ENCODE measurements at places on chromosomes 12 and 14. TPM values are rescaled to one million over a fixed set of nuclear protein-coding genes. Genes with fewer than 3 reads are reported as not detected.

OVCH1 gene
- total RNA-seq = not detected

DNA sequence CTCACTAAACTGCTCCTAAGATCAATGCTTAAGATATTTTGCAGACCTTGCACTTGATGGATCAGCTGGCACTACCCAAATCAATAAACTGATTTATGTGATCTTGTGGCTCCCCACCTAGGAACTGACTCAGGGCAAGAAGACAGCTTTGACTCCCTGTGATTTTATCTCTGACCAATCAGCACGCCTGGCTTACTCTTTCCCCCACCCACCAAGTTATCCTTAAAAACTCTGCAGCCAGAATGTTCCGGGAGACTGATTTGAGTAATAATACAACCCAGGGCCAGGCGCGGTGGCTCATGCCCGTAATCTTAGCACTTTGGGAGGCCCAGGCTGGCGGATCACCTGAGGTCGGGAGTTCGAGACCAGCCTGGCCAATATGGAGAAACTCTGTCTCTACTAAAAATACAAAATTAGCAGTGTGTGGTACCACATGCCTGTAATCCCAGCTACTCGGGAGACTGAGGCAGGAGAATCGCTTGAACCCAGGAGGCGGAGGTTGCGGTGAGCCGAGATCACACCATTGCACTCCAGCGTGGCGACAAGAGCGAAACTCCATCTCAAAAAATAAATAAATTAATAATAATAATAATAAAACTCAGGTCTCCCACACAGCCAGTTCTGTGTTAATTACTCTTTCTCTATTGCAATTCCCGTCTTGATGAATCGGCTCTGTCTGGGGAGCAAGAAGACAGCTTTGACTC, 12.0 kb downstream of the MORN3 start:
- H3K4me3 ChIP-seq = no peak overlapping the region
- H3K27me3 ChIP-seq = no peaks in the 10 kb centered on the region
- H3K27ac ChIP-seq = no peak overlapping the region
- DNase-seq = no peak

GRCh38 chr14:37247791-37248461, 50.2 kb downstream of the MIPOL1 start:
- no peaks in the 10 kb centered on the region for H3K4me1 ChIP-seq
- no peak overlapping the region for H3K27ac ChIP-seq
- no peak overlapping the region for H3K4me3 ChIP-seq
- H3K36me3 ChIP-seq = no peaks in the 10 kb centered on the region

HOXC6 gene
- 6.2 TPM for total RNA-seq

DNA sequence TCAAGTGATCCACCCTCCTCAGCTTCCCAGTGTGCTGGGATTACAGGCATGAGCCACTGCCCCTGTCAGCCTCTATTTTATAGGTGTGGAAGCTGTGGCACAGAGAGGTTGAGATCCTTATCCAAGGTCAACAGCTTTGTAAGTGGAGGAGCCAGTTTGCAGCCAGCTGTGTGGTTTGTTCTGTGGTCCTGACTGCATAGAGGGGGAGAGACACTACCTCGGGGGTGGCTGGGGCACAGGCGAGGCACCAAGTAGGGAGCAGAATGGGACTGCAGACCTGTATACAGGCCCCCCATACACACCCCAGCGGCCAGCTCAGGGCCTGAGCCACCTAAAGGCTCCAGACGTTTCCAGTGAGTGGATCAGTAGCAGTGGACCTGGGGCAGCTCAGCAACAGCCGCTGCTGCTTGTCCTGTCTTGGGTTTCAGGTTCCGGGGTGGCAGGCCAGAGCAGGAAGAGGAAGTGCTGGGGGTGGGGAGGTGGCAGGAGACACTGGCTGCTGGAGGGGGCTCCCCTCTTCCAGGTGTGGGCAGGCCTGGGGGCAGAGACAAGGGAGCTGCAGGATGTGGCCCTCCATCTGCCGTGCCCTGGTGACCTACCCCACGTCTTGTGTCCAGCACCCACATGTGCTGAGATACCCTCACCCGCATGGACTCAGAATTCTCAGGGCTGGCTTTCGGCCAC, 11.0 kb downstream of the ORAI1 start:
- no peaks in the 10 kb centered on the region for H3K27me3 ChIP-seq
- no peaks in the 10 kb centered on the region for H3K4me1 ChIP-seq
- H3K36me3 ChIP-seq = no peaks in the 10 kb centered on the region
- H3K4me3 ChIP-seq = no peak overlapping the region
- no peak for DNase-seq

GRCh38 chr12:56722832-56723231, 2.3 kb downstream of the NACA start:
- no peaks in the 10 kb centered on the region for H3K27me3 ChIP-seq
- no peak for DNase-seq
- H3K36me3 ChIP-seq = peaks cover 64% of the 10 kb centered on the region
- H3K4me3 ChIP-seq = no peak overlapping the region
- no peak overlapping the region for H3K27ac ChIP-seq

GRCh38 chr12:104516821-104517220, 60.1 kb downstream of the CHST11 start:
- no peaks in the 10 kb centered on the region for H3K4me1 ChIP-seq
- H3K27ac ChIP-seq = no peak overlapping the region
- H3K4me3 ChIP-seq = no peak overlapping the region
- no peaks in the 10 kb centered on the region for H3K27me3 ChIP-seq
- no peaks in the 10 kb centered on the region for H3K36me3 ChIP-seq
- DNase-seq = no peak

- H3K4me1 ChIP-seq = no peaks in the 10 kb centered on the region
- no peak overlapping the region for H3K27ac ChIP-seq
- DNase-seq = no peak
- H3K36me3 ChIP-seq = no peaks in the 10 kb centered on the region
- no peaks in the 10 kb centered on the region for H3K27me3 ChIP-seq
- no peak overlapping the region for H3K4me3 ChIP-seq
Measured at GRCh38 chr14:33709283-33709682, 241.6 kb downstream of the EGLN3 start.
